ENCODE measurements at places on chromosomes 16 and 17.
A peak's percentile ranks its signal among the peaks of the same experiment; 100 is the strongest.

DNA sequence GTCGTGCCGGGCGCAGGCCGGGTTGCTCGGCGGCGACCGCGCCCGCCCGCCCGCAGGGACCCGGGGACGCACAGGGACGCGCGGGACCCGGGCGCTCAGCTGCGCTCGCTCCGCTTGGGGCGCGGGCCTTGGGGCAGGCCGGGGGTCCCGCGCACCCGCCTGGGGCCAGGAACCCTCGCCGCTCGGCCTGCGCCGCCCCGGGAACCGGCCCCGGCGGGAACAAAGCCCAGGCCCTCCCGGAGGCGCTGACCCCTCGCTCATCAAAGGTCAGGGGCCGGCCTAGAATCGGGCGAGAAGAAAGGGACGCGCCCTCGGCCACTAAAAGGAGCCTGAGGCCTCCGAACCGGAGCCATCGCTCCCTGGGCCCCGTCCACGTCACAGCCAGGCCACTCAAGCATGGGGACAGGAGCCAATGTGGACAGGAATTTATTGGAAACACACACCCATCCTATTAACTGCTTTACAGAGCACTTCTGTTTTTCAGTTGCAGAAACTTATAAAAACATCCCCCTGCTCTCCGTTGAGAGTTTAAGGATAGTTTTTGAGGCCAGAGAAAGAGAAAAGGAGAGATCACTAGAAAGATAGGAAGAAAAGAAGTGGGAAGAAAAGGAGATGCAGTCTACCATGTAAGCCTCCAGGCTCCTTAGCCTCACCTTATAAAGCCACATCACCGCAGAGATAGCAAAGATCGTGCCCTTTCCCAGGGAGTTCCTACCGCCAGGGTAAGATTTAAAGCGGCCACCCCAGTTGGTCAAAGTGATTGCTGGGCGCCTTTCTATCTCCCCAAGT, 558 bp upstream of the ZFHX3 start:
- no peak for DNase-seq

- no peak for DNase-seq
These were observed 276.9 kb downstream of the SOX9 start for GRCh38 chr17:72397687-72398086.

DNA sequence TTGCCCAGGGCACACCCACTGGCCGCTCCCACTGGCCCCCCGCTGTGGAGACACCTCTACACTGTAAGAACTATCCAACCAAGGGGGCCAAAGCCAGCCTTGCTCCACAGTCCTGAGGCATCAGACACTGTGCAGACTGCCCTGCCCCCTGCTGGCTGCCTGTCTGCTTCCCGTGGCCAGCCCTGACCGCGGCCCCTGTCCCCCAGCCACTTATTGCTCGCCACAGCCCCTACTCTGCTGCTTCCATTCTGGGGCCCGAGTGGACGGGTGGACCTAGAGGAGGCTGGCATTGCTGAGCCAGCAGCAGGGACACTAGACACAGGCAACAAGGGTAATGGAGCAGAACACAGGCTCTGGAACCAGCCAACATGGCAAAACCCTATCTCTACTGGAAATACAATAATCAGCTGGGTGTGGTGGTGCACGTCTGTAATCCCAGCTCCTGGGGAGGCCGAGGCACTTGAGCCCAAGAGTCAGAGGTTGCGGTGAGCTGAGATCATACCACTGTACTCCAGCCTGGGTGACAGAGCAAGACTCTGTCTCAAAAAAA, 19.7 kb upstream of the LRRC37A3 start:
- peak; percentile 56 for DNase-seq

- no peak for DNase-seq
These were observed 130.9 kb downstream of the STX8 start for GRCh38 chr17:9444687-9445086.

GRCh38 chr16:82748026-82748425, 121.3 kb downstream of the CDH13 start:
- no peak for DNase-seq

- peak; percentile 84 for DNase-seq
These were observed 22.2 kb downstream of the SOCS1 start for GRCh38 chr16:11233727-11234376.

DNA sequence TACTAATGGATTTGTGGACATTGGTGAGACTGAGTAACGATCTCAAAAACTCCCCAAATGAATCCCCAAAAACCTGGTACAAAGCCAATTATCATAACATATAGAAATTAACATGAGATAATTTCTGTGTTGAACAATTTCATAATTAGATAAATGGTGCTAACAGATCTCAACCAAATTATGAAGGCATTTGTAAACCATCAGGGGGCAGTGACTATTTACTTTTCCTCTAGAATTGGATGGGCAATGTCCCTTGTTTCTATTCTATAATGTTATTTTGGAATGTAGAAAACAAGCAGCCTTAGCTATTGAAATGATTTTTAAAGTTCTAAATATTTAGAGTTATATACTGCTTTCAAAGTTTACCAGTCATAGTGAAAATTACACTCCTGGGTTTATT, 57.8 kb downstream of the MYH10 start:
- no peak for DNase-seq

All from stimulated activated CD4-positive, alpha-beta T cell treated with anti-CD3 and anti-CD28 coated beads, Interleukin-4, amount 100 ng/mL, for 24 hours (primary cell).